Prostate gland (tissue), 2 donors: ENCODE measurements at places on chromosomes 4 and X. TPM values are rescaled to one million over a fixed set of nuclear protein-coding genes. Genes with fewer than 3 reads are reported as not detected.

GRCh38 chr4:150206265-150206664 lies 128.0 kb downstream of the DCLK2 start:
- DNase-seq, result no peak

- DNase-seq, result no peak
Measured at GRCh38 chr4:6956434-6957147, 47.0 kb downstream of the TBC1D14 start.

Gene COMMD8
- total RNA-seq, result 11.9 TPM

DNA sequence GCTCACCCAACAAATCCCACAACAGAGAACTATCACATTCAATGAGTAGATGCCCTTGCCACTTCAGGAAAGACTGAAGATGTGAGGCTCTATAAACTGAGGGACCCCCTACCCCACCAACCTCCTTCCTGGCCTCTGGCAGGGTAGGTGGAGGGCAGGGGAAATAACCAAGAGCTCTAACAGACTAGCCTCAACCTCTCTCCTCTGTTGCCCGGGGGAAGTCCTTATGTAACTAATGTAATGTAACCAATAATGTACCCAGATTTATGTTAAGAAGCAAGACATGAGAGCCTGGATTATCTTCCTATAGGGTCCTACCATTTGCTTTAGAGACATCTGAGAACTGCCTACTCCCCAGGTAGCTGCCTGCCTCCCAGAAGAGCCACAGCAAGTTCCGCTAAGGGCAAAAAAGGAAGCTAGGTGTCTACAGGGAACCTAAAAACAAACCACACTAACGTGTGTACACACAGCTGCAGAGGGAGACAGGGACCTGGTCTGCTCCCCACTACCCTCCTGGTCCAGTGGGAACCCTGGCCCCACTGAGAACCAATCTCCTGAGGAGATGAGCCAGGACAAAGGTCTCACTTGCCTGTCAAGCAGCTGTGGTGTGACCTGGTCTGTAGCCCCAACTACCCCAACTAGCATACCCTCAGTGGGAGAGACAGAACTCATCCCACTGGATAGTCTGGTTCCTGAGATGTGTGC lies 17.7 kb downstream of the OTUD5 start:
- DNase-seq, result no peak

Gene HAND2
- 7.5 TPM for total RNA-seq
